Naive thymus-derived CD4-positive, alpha-beta T cell (primary cell): ENCODE measurements at places on chromosomes 4 and X. TPM values are rescaled to one million over a fixed set of nuclear protein-coding genes. Genes with fewer than 3 reads are reported as not detected.

FGF13 gene
- total RNA-seq, result not detected

DUSP9 gene
- total RNA-seq, result not detected in 2 replicates

LONRF3 gene
- total RNA-seq, result 17.8 TPM

CRMP1 gene
- total RNA-seq, result 0.31 and 0.46 TPM in 2 replicates

ANOS1 gene
- total RNA-seq, result 0.46 TPM

DNA sequence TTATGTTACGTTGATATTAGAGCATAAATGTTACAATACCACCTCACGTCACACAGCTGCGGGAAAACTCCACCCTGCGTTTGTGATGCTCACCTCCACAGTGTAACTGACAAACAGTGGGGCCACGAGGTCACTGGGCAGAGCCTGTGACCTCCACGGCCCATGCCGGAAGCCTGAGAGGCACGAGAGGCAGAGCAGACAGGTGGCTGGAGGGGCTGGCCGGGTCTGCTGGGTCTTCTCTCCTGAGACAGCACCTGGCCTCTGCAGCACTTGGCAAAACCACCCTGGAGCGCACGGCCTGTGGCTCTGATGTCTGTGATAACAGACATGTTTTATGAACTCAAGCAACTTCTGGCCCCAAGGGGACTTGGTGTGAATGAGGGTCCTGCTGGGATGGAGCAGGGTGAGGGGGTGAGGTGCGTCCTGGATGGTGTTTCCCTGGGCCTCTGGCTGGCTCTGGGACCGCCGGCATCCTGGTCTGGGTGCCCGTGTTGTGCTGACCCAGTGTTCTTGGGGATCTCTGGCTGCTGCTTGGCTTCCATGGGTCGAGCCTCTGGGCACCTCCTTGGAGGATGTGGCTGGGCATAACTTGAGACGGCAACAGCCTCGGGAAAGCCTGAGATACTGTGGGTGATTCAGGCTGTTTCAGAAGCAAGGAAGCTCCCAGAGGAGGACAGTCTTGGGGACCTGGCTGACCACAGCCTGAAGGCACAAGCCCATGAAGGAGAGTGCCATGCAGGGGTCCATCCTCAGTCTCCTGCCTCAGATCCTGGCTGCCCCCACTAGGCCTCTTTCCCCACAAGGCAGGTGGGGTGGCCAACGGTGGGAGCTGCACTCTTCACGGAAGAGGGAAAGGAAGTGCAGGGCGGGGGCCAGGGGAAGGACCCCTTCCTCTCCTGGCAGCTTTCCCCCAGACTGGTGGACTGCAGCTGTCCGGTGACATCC lies 19.7 kb downstream of the RNF212 start:
- no peak for DNase-seq

GRCh38 chr4:6601661-6602250 lies 26.8 kb downstream of the MAN2B2 start:
- no peak for DNase-seq

GRCh38 chr4:89509708-89510281 lies 202.2 kb upstream of the GPRIN3 start:
- peak; percentile 23 for DNase-seq

- no peak for DNase-seq
Measured at GRCh38 chr4:42945874-42946273, 53.4 kb downstream of the GRXCR1 start.

- no peak for DNase-seq
Measured at GRCh38 chr4:8656185-8656517, 63.6 kb downstream of the CPZ start.

DNA sequence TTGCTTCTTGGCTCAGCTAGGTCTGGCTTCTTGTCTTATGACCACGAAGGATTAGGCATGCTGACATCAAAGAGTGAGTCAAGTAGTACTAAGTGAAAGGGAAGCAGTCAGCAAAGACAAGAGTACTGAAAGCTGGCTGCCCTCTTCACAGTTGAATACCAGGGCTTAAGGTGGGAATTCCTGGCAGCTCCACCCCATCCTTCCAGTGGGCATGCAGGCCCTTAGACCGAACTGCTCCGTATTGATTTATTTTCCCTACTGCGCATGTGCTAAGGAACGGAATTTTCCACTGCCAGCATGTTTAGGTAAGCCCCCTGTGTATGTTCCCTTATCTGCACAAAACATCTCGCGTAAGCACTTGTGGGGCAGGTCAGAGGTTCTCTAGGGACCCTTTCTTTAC lies 2320.1 kb downstream of the ARAP2 start:
- DNase-seq, result no peak

DNA sequence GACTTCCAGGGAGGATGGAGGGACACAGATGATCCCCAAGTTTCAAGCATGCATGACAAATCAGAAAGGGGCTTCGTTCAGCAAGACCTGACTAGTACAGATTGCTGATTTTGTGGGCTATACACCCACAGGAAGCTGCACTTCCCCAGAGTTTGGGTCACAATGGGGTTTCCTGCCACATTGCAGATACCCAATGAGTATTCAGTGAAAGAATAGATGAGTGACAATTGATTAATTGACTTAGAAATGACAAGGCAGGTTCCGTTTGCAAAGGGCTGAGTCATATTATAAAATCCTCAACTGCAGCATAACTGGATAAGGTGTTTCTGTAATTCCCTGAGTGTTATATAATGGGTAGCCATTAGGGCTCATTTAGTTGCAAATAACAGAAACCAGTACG lies 146.6 kb upstream of the TBL1X start:
- no peak for DNase-seq

GRCh38 chrX:137387646-137388045 lies 178.3 kb upstream of the ZIC3 start:
- DNase-seq, result no peak

- no peak for DNase-seq
Measured at GRCh38 chr4:172412851-172413580, 599.8 kb downstream of the GALNTL6 start.

DNA sequence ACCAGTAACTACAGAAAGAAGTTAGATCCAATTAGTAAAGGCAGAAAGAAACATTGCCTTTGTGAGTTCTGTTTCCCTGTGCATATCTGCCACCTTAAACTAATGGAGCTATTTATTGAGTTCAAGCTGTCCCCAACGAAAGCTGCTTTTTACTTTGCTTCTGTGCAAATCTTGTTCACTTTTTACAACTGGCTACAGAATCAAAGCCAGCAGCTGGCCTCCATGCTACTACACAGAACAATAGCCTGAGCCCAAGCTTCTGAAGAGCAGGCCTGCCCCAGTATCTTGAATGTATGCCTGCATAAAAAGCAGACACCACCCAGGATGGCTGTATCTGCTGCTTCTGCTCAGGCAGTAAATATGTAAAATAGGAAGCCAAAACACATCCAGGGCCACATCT lies 28.1 kb downstream of the ANK2 start:
- DNase-seq, result no peak

GRCh38 chrX:119880552-119881437 lies 9.2 kb downstream of the NDUFA1 start:
- peak; percentile 57 for DNase-seq

DNA sequence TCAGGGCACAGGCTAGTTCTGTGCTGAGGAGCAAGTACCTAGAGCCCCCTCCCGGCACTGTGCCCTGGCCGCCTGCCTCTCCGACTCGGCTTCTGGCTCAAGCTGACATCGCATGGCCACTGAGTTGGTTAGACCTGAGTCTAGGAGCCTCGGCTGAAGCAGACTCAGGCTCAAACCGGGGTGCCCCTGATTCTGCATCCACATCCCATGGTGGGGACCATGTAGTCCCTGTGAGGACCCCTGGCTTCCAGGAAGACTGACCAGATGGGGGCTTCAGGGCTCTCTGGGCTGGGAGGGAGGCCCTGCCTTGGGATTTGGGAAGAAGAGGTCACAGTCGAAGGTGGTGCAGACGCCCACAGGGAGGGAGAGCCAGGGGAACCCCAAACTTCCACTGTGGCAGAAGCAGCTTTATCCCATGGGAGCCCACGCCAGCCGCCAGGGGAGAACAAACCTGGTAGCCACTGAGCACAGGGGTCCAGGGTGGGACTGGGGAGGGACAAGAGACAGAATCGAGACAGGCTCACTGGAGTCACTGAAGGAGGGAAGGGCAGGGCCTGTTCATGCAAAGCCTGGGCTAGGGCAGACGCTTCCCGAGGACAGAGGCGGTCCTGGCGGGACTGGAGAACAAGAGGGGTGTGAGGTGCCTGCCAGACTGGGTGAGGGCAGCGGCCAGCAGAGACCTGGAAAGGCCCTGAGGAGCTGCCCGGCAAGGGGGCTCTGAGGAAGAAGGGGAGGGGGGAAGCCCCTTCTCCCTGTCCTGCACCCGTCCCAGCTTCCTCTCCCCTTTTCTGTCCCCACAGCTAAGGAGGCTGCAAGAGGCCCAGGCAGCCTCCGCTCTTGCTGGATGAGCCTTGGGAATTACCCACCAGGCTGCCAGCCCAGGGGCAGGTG lies 1.1 kb downstream of the PDE6B start:
- no peak for DNase-seq

DNA sequence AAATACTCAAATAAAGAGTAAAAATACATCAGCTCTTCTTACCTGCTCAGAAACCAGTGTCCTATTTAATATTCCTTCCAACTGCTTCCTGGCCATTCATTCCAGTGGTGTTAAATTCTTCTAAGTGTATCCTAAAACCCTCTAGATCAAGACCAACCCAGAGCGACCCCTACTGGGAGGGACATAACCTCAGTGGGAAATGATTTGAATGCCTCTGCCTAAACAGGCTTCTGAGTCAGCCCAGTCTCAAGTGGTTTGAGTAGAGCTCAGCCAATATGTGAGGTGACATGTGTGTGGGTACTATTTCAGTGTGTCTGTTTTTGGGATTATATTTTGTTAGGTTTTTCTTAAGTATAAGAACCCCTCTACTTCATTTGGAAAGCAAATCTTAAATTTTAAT lies 133.6 kb upstream of the ARHGEF9 start:
- DNase-seq, result no peak

DNA sequence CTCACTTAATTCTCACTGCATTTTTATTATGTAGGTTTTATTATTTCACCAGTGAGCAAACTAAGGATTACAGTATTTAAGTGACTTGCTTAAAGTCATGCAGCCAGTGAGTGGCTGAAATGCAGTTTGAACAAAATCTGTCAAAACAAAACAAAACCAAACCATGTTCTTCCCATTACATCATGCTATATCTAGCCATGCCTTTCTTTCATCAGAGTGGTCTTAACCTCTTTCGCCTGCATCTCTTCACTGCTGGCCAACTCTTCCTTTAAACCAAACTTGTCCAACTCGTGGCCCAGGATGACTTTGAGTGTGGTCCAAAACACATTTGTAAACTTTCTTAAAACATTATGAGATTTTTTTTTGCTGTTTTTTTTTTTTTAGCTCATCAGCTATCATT lies 223.2 kb downstream of the PCDH7 start:
- DNase-seq, result no peak

GRCh38 chrX:2629316-2630007 lies 61.6 kb upstream of the CD99 start:
- no peak for DNase-seq

DNA sequence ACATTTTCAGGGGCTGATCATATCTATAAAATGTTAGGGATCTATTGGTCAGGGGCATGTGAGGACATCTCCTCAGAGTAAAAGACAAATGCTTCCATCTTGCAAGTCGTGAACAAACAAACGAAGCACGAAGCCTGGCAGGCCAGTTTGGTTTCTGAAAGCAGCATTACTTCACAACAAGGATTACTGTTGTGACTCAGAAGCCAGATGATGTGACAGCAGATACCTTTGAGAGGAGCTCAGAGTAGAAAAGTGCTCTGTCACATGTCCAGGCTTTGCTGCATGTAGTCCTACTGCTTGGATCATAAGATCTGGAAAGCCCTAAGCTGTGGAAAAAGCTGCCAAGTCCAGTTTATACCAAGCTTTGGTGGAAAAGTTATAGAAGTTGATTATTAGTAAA lies 1827.2 kb downstream of the ARAP2 start:
- no peak for DNase-seq

DNA sequence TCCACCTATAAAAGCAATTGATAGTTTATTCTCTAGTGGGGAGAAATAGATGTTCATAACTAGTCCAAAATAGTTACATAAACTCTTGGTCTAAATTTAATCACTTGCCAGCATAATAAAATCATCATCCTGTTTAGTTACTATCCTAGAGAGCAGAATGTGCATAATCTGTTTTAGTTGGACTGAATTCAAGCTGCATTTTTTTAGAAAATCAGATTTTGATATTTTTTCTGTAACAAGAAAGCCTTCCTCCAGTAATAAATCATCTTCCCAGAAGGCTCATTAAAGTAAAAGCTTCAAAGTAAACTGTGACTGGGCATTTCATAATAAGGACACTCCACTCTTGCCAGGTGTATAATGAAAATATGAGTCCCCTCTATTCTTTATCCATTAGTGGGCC lies 453.1 kb downstream of the TRAM1L1 start:
- DNase-seq, result no peak

DNA sequence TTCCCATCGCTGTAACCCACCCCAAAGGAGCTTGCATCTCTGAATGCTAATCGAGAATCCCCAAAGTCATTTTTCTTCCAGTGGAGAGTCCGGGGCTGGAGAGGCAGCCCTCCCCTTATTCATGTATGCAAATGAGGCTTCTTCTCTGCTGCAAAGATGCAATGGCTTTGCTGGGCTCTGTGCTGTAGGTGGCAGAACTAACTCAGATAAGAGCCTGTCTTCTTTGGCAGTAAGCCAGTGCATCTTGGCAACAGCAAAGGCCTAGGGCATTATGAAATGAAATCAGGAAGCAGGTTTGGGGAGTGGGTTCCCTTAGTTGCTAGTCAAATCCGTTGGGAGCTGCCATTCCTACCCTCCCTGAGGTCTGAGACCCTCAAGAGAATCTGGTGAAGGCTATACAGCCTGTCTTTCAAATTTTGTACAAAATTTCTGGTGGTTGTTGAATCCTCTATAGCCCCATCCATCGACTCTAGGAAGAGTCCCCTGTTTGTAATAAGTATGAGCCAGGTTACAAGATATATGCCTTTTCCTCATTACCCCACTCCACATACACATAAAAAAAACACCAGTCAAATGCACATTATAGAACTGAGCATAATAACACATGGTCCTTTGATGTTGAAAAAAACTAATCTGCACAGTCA lies 290.6 kb upstream of the TAPT1 start:
- no peak for DNase-seq

DNA sequence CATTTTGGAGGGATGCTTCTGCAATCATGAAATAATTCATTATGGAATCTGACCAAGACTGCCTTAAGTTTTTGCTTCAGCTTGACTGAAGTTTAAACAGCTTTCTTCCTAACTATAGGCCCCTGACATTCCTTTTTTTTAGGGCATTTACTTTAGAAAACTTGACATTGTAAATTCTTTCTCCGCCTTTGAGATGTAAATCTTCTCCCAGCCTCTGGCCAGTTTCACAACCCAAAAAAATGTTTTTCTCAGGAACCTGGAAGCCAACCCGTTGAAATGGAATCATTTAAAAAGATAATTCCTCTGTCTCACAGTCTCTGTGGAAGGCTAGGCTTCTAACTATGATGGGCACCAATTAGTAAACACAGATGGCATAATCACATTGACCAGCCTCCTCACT lies 710.4 kb upstream of the PABPC4L start:
- no peak for DNase-seq

GRCh38 chr4:15436513-15436912 lies 8.7 kb downstream of the C1QTNF7 start:
- DNase-seq, result no peak

GRCh38 chr4:168717847-168718246 lies 221.0 kb downstream of the PALLD start:
- DNase-seq, result no peak

GRCh38 chr4:157014621-157015591 lies 43.3 kb upstream of the PDGFC start:
- no peak for DNase-seq

GRCh38 chr4:174317531-174317930 lies 33.8 kb downstream of the CEP44 start:
- no peak for DNase-seq
